Left hindlimb (tissue), 1 donor: ENCODE measurements at places on chromosomes 5 and 9.

- peak; percentile 77 for DNase-seq
These were observed 123.1 kb downstream of the LIFR start for GRCh38 chr5:38433160-38433861.

GRCh38 chr5:146426305-146426704 is 20.8 kb upstream of the TCERG1 start:
- no peak for DNase-seq

- DNase-seq = peak; percentile 65
These were observed 63.0 kb upstream of the CTSL start for GRCh38 chr9:87662808-87663528.

- no peak for DNase-seq
These were observed 38.0 kb upstream of the OLFM1 start for GRCh38 chr9:135049460-135049859.

DNA sequence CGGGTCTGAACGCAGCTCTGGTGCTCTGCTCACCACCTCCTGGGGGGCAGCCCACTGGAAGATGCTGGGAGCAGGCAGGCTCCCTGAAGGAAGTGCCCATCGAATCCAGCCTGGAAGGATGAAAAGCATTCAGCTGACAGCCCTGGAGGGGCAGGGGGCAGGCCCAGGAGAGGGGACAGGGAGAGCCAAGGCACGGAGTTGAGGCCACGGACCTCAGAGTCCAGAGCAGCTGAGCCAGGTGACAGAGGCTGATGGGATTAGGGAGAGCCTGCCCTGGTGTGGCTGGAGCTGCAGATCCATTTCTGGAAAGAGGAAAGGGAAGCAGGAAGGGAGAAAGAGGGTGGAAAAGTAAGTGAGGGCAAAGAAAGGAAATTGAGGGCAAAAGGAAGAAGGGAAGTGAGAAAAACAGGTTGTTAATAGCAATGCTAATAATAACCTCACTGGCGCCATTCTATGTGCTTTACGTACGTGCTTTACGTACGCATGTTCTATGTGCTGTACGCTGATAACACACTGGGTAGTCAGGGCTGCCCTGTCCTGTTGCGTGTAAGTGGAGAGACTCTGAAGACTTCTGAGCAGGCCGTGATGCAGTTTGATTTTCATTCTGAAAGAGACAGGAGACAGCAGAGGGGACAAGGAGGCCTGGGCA is 52.6 kb downstream of the LMX1B start:
- DNase-seq = no peak

GRCh38 chr5:148951612-148952011 is 111.2 kb downstream of the SH3TC2 start:
- no peak for DNase-seq

DNA sequence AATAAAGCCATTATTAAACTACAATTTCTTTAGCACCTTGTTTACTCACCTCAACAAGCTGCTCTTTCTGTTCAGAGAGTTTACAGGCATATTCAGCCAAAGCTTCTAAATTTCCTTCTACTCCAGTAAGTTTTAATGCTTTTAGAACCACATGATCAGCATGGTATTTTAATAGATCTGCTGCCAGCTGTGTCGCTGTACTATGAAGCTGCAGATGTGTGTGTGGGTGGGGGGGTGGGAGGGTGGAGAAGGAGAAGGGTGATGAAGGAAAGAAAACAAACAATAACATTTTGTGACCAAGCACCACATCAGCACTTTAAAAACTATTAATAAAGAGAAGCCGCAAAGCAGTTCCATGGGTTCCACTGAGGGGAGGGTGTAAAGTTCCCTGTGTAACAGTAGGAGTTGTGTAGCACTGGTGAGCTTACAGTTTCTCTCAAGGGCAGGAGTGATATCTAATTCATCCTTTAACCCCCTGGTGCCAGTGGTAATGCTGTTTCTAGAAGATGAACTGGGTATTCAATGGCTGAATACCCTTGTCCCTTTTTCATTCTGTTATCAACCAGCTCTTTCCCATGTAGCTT is 38.5 kb downstream of the ABITRAM start:
- peak; percentile 34 for DNase-seq

GRCh38 chr5:126301056-126301455 is 122.2 kb upstream of the GRAMD2B start:
- no peak for DNase-seq

GRCh38 chr5:57442080-57442839 is 40.4 kb downstream of the ACTBL2 start:
- no peak for DNase-seq

- no peak for DNase-seq
These were observed 846.3 kb downstream of the TLE1 start for GRCh38 chr9:80843028-80843427.

DNA sequence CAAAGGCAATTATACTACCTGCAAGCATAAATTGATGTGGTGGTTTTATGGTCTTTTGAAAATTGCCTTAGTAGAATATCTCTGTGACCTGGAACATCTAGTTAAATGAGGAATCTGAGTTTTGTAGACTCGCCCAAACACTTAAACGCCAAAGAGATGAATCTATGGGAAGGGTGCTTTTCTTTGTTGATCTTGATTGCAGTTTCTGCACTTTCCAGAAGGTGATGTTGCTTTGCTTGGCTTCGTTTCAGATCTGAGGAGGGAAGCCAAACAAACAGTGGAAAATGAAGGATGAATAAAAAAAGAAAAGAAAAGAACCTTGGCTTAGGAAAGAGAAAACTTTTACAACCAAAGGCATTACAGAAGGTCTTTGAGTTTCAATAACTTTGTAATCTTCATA is 1021.2 kb downstream of the NR2F1-AS1 start:
- DNase-seq = no peak

GRCh38 chr5:54224103-54224826 is 86.1 kb downstream of the ARL15 start:
- no peak for DNase-seq

DNA sequence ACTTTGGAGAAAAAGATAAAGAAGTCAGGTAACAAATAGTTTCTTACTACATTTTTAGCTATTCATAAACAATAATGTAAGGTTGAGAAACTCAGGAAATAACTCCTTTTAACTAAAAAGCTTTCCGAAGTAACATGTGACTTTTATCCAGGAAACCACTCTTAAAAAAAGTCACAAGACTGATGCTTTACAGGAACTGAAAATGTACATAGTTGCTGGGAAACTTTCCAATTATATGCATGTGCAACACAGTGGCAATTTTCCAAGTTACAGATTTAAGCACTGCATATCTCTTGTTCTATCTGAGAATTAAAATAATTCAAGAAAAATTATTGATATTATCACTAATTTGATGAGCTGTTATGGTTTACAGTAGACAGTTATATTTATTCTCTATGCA is 105.2 kb downstream of the CDH10 start:
- DNase-seq = no peak

- DNase-seq = no peak
These were observed 320 bp downstream of the PCDHB1 start for GRCh38 chr5:141051521-141051866.

DNA sequence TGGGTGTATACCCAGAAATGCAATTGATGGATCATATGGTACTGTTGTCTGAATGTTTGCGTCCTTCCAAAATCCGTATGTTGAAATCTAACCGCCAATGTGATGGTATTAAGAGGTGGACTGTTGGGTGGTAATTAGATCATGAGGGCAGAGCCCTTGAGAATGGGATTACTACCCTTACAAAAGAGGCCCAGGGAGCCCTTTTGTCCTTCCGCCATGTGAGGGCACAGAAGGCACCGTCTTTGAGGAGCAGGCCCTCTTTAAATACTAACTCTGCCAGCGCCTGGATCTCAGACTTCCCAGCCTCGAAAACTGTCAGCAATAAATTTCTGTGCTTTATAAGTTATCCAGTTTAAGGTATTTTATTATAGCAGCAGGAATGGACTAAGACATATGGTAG is 156.0 kb upstream of the OTULINL start:
- DNase-seq = no peak

DNA sequence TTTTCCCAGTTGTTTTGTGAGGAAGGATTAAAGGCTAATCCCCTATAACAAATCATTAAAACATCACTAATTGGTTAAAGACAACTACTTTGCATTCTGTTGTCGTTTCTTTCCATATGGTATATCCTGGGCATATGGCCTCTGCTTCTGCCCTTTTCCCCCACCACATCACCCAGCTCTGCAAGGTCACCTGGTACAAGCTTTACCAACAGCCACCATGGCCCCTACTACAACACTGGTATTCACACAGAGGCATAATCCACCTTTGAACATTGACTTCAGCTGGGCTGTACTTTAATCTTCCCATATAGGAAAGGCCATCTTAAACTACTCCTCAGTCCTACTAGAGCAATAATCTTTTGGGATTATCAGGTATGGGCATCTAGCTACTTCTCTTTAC is 866.1 kb downstream of the TLE4 start:
- DNase-seq = no peak

DNA sequence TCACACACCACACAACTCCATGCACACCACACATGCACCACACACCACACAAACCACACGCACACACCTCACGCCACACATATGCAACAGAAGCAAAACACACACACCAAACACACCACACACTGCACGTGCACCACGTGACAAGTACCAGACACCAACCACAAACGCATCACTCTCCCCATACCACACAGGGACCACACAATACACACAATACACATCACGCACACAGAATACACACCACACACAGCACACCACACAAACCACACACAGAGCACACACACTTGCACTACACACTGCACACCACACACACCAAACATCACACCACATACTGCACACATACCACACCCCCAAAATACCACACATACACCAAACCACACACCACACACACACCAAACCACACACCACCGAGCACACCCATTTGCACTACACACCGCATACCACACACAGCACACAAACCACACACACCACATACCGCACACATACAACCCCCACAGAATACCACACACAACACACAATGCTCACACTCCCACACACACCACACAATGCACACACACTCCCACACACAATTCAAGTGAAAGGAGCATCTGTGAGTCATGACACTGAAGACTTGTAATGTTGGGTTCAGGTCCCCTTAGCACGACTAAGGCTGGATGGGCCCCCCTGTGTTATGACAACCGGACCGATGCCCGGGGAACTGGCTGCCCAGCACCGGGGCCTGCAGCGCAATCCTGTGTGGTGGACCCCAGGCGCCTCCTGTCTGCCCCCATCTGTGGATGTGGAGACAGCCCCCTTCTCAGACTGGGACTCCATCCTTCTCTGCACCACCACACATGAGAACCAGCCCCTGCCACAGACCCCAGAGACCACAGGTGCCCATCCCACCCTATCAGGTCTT is 6.0 kb upstream of the ZDHHC11 start:
- DNase-seq = no peak

DNA sequence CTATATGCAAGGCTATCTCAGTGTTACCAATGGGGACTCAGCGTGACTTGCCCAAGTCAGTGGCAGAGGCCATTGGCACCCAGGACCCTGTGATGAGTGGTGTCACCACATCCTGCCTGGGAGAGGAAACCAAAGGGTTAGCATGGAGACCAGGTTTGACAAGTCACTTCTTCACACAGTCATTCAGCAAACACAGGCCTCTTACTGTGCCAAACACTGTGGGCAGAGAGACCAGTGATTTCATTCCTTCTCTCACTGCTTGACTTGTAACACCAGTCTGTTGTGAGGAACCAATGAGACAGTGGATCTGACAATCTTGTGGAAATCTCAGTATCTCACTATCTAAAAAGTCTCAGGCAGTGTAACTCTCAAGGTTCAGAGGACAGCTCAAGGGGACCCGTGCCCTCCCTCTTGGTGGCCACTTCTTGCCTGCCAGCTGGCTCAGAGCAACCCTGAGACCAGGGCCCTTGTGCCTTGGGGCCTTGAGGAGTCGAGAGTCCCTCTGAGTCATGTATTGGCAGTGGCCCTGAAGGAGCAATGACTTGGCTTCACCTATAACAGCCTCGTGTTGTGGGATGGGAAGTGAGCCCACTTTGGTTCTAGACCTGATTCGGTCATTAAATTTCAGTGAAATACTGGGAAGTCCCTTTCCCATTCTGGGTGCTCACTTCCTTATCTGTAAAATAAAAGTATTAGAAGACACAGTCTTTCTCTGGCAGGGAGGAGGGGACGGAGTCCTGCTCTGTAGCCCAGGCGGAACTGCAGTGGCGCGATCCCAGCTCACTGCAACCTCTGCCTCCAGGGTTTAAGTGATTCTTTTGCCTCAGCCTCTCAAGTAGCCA is 1.6 kb downstream of the FABP6 start:
- no peak for DNase-seq

- DNase-seq = peak; percentile 79
These were observed 405.1 kb upstream of the KLF4 start for GRCh38 chr9:107894572-107895261.

GRCh38 chr5:6711409-6712141 is 1.7 kb upstream of the TENT4A start:
- DNase-seq = no peak

DNA sequence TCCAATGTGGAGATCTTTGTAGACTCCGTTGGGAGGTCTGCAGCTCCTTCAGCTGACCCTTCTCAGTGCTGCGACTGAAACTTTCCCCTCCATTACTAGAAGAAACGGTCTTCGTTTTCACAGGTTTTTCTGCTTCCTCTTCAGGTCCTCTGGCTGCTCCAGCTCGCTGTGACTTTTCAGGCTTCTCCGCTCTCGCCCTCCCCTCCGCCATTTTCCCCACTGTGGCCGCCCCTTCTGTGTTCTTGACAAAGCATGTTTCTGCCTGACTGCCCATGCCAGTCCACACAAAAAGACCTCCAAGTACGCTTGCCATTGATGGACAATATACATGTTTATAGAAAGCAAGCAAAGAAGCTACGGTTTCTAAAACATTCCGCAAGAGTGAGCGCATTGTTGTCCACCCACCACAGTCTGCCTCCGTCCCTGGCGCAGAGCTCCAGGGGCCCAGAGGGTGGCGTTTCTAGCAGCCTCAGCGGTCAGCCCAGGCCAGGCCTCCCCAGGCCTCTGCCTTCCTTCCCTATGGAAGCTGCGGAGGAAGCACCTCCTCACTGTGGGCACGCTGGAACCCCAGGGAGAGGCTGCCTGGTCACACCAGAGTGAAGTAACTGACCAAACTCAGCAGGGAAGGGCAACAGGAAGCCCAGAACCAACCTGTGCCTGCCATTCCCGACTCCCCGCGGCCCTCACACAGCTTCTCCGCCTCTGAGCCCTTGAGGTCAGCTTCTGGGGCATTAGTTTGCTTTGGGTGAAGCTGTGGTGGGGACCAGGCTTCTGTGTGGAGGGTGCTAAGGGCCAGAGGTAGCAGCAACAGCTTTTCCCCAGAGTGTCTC is 19.9 kb upstream of the S1PR3 start:
- DNase-seq = no peak

- no peak for DNase-seq
These were observed 279.7 kb downstream of the GLIS3 start for GRCh38 chr9:4020038-4020754.

DNA sequence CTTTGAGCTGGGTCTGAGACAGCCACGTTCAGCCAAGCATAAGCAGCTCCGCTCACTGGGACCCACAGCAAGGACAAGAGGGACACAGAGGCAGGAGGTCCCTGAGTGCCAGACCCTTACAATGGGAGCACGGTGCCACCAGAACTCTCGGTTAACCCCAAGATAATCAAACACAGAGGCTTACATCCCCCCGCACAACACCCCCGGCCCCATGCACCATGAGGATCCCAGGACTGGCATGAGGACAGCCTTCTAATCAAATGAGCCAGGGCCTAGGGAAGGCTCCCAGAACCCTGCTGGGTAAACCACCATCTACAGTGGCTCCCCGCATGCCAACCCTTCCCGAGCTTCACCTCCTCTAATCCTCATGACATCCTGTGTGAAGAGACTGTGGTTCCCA is 7.4 kb downstream of the GFPT2 start:
- no peak for DNase-seq

GRCh38 chr9:31916591-31917241 is 467.7 kb upstream of the ACO1 start:
- DNase-seq = no peak

GRCh38 chr9:95250462-95251221 is 66.9 kb downstream of the FANCC start:
- no peak for DNase-seq

GRCh38 chr9:121239071-121239470 is 28.9 kb upstream of the GSN start:
- no peak for DNase-seq
